Stimulated activated CD8-positive, alpha-beta memory T cell treated with anti-CD3 and anti-CD28 coated beads, Interleukin-7, amount 100 ng/mL, for 24 hours (primary cell): ENCODE measurements at places on chromosomes 2 and 18.

DNA sequence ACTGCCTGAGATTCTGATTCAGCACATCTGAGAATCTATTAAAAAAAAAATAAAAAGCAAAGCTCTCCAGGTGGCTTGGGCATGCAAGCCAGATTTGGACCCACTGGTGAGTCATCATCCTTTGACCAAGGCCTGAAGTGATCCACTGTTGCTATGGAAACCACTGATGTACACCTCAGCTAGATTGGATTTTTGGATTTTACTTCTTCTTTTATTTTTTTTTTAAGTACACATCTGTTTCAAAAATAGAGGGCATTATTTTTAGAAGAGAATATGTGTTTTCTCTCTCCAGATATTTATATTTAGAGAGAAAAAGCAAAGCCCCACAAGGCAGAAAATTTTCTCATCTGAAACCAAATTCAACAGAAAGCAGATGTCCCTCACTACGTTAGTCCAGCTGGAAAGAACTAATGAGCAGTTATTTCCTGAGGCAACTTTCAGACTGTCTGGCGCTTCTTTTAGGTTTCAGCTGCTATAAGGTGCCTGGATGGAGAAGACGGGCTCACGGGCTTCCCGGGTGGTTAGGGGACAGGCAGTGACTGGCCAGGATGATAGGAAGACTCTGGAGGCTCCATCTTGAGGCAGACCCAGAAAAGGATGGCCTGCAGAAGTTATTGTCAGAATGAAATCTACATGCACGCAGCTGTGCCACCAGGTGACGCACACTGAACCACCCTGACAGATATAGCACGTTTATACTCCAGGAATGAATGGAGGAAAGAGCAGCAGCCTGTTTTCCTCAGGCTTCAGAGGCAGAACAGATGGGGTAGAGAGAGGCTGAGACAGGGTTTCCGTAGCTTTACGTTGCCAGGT lies 50.5 kb downstream of the MRPL35 start:
- DNase-seq = no peak

GRCh38 chr2:42008241-42008921 lies 39.4 kb upstream of the PKDCC start:
- no peak for DNase-seq

DNA sequence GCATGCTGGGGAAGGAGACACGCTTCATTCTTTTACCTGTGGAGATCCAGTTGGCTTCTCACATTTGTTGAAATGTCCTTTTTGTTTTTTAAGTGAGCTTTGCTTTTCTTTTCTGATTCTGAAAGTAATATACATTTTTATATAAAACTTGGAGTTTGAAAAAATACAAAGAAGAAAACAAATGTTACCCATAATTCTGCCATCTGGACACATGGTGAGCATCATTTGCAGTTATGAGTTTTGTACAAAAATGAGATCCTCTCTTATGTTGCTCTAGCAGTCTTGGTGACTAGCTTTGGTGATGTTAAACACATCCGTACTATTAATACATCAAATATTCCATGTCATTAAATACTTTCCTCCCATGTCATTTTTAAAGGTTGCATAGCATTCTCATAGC lies 101.1 kb upstream of the OTOS start:
- DNase-seq = no peak

DNA sequence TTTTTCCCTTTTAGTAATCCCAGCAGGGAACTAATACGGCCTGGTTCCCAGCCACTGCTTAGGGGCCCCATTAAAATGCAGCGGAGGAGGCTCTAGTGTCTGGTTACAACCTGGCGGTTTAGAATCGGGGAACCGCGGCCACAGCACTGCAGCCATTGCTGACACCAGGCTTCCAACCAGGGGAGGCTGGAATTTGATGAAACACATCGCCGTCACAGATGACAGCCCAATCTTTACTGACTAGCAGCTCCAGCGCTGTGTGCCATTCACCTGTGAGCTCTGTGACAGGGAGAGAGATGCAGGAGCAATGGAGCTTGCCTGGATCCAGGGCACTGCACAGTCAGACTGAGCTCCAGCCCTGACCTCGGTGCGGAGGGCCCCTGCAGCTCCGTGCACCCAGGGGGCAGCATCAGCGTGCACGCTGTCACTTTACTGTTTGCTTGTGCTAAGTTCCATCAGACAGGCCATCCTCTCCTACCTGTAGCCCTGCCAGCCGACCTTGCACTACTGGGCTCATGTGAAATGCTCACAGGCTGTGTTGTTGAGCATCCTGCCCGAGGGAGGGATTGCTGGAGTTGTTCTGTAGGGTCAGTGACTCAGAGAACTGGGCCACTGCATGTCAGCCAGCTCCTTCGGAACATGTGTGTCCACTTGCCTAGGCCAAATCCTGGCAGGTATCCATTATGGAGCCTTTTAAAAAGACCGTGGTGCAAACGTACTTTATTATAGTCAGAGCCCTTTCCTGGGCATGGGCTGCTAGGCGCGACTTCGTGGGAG lies 203.5 kb downstream of the SEPTIN10 start:
- no peak for DNase-seq

DNA sequence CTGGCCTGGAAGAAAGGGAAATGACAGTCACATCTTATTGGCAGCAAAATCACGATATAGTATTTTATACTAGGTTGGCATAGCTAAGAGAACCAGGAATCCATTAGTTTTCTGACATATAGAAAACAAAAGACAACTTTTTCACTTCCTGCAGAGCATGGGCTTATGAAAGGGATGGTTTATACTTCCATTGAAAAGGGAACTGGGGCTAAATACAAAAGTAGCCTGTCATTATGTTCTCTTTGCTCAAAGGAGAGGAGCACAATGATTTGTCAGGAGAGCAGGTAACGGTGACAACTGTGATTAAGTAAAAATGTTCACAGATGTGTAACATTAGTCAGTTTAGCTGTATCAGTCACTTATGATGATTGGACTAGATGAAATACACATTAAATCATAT lies 46.4 kb downstream of the SLC25A12 start:
- DNase-seq = no peak

- no peak for DNase-seq
Observed at GRCh38 chr18:11269257-11269656, 119.9 kb upstream of the PIEZO2 start.

DNA sequence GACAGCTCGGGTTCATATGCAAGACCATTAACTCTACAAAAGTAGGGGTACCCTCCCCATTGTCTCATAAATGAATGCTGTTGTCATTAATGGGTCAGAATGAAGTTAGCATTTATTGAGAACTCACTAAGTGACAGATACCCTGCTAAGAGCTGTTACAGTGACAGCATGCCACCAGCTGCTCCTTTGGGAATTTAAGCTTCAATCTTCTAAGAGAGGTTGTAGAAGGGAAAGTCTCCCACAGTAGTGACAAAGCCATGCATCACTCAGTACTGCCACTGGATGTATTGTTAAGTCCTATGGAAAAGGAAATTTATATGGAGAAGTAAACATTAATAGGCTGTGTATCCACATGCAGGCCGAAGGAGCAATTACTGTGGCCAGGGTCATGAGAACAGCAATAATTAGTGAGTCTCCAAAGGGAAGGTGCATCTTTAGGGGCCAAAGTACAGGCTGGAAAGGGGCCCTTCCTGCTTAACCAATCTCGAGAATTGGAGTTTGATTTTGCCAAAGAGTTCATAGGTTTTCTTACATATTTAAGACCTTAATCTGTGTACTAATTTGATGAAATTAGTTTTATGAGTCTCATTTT lies 64.5 kb upstream of the FAM124B start:
- no peak for DNase-seq

- DNase-seq = no peak
Observed at GRCh38 chr2:83596592-83597282, 862.3 kb downstream of the SUCLG1 start.

GRCh38 chr2:46695283-46695682 lies 215.9 kb downstream of the TMEM247 start:
- no peak for DNase-seq

- DNase-seq = no peak
Observed at GRCh38 chr2:26782876-26783704, 2.8 kb upstream of the CENPA start.

DNA sequence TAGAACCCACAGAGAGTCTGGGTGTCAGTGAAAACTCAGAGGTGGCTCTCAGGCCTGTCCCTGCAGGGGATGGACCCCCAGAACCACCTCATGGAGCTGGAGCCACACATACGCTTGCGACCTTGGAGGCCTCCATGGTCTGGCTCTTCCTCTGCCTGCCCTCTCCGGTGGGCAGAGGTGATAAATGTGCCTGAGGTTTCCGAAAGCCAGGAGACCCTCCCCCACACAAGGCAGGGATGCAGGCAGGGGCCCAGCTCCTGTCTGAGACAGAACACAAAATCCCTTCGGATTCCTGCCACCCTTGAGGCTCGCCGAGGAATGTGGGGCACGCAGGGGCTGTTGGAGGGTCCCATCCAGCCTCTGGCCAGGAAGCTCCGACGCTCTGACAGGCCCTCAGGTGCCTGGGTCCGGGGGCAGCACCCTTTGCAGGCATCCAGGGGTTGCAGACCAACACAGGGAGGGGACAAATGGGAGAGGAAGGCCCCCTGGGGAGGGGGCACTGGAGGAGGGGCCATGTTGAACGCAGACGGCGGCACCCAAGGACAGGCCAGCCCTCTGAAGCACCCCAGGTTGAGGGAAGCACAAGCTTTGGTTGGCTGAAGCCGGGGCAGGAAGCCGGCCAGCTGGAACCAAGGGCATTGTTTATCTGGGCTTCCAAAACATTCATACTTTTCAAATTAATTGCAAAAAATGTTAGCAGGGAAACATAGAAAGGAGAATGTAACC lies 4.1 kb upstream of the SNED1 start:
- no peak for DNase-seq

GRCh38 chr2:19886261-19886660 lies 15.5 kb downstream of the TTC32 start:
- no peak for DNase-seq

DNA sequence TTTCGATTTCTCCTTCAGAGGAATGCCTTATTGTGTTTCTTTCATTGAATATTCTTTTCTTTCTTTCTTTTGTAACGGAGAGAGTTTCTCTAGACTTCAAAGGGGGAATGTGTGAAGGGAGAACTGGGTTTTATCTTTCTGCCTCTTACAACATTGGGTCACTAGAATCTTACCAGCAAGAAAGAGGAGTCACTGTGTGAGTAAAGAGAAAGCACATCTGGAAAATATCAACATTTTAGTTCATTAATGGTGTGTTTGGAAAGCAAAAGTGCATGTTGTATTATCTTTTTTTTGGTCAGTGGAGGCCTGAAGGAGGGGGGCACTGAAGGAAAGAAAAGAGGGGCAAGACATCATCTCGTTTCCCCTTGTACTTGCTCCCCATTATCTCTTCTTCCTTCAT lies 86.6 kb upstream of the THOC1 start:
- DNase-seq = no peak

DNA sequence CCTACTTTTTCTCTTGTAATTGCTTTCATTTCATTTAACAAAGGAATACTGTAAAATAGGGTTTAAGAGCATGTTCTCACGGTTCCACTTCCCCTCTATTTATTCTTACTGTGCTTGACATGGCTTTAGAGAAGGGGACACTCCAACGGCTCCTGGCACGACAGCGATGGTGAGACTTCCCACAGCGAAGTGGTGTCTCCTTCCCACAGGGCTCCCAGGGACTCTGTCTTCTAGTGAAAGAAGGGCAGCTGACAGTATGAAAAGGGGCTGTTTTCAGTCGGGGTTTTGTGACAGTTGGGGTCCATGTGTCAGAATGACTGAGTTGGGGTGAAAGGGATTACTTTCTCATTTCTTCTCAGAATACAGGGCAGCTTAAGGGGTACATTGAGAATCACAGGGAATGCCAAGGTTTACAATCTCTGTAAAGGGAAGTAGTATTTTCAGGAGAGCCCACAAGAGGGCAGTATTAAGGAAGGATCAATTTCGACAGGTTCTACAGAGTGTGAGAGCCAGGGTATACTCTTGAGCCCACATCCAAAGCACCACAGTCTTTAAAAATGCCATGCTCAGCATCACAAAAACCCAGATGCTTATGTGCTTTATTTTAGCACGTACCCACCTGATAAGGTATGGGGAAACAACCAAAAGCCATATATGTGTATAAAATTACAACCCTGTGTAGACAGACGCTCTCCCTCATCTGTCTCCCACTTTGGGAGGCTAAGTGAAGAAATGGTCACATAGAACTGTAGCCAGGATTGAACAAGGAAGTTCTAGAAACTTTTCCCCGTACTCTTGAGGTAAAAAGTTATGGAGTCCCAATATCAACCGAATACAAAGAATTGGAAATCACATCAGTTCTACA lies 31.3 kb upstream of the RAPGEF4 start:
- no peak for DNase-seq

GRCh38 chr2:160294339-160294803 lies 94.3 kb upstream of the ITGB6 start:
- DNase-seq = no peak

DNA sequence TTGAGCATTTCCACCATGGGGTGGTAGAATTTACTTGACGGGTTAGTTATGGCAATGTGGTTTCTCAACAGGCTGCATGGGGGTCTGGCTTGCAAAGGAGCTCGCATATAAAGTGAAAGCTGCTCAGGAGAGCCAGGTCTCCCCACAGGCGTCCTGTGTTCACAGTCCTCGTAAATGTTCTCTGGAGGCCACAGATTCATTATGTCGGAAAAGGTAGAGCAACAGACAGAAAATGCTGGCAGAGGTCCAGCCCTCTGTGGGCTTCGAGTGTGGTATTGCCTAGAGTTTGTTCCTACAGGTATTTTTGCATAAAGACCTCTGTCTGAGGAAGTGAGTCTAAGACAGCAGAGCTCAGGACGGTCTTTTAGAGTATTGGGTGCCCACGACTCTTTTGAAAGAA lies 96.4 kb downstream of the CDCA7 start:
- DNase-seq = no peak

DNA sequence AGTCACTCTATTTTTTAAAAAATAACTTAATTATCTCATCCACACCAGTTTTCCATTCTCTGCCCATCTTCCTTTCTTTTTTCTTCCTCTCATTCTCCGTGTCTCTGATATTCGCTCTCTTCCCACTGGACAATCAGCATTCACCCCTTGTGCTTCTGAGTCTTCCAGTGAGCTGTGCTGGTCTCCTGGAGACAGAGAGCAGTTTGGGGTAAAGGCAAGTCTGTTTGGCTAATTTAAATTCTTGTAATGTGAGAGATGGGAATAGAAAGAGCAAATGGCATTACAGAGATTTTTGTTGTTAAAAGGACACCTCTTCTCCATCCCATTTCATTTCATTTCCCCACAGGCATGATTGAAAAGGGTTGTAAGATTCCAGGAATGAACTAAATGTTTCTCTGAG lies 107.5 kb downstream of the DTNA start:
- DNase-seq = no peak
